ENCODE measurements at places on chromosomes 11 and 22.

- DNase-seq: no peak
These were observed 35.9 kb downstream of the SGSM3 start for GRCh38 chr22:40406063-40406890.

GRCh38 chr11:127631974-127632373 is 631.4 kb upstream of the KIRREL3 start:
- DNase-seq: no peak

DNA sequence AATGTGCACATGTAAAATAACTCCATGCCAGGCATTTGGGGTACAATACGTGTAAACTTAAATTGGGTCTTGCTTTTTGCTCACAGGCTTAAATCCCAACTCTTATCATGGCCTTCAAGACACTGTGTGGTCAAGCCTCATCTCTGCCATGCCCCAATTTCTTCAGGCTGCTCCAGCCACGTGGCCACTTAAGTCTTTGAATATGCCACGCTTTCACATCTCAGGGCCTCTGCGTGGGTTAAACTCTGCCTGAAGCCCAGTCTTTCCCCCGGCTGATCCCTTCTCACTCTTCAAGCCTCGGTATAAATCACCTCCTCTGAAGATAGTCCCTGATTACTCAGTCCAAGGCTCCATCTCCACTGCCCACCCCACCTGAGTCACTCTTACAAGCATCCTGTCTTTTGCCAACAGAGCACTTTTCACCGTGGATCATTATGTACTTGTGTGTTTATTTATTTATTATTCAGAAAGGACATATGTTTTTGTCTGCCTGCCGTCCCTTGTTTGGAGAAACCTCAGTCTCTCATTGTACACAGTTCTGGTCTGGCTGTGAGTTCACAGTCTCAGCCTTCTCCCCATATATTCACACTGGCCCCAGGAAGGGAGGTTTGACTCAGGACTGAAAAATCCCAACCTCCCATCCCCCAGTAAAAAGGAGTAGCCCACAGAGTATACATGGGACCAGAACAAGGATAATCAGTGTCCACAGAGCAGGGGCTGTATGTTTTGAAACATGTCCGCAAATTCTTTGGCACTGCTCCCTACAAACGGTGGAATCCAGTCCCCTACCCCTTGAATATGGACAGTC is 344.7 kb downstream of the MN1 start:
- DNase-seq: no peak

GRCh38 chr11:78552881-78553280 is 21.8 kb downstream of the NARS2 start:
- no peak for DNase-seq

- no peak for DNase-seq
These were observed 380.6 kb downstream of the BRD1 start for GRCh38 chr22:49446759-49447710.

GRCh38 chr22:40533712-40534378 is 102.7 kb downstream of the MRTFA start:
- DNase-seq: peak; percentile 29

GRCh38 chr11:121550247-121551030 is 97.7 kb upstream of the SORL1-AS1 start:
- no peak for DNase-seq

DNA sequence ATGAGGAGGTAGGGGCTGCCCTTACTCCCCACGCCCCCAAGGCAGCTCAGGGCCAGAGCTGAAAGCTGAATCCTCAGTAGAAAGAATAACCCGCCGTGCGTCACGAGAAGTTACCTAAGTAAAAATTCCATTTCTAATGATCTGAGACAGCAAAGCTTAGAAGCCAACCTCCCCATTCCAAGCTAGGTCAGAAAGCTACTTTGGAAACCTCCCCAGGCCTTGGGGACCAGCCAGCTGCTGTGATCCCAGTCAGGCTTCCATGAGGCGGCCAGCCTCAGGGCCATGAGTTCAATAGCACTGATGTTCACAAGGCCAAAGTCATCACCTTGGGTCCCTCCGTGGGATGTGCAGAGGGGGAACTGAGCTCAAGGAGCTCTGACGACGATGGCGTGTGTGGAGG is 6.9 kb downstream of the SHISAL1 start:
- no peak for DNase-seq

Data from iPS-NIHi11 (cell line).